ENCODE measurements at places on chromosomes 2 and 18.

GRCh38 chr18:10511236-10511635 lies 14.6 kb upstream of the NAPG start:
- DNase-seq: no peak

DNA sequence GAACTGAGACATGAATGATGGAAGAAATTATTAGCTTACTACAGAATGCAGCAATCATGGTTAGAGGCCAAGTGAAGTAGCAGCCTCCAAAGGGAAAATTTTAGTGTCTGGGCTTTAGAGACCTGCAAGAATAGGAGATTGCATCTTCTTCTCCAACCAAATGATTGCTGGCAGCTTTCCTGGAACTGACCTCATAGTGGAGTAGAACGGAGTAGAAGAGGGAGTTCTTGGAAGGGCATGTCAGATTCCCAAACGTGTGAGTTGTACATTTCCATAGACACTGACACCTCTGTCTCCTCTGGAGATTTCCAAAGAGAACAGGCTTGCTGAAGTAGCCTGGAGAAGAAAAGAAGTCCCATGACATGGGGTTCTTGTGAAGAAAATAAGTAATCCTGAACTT lies 169.8 kb upstream of the ERBB4 start:
- no peak for DNase-seq

GRCh38 chr18:28004606-28005005 lies 172.3 kb downstream of the CDH2 start:
- no peak for DNase-seq

- no peak for DNase-seq
Observed at GRCh38 chr2:48883661-48884060, 128.1 kb upstream of the LHCGR start.

DNA sequence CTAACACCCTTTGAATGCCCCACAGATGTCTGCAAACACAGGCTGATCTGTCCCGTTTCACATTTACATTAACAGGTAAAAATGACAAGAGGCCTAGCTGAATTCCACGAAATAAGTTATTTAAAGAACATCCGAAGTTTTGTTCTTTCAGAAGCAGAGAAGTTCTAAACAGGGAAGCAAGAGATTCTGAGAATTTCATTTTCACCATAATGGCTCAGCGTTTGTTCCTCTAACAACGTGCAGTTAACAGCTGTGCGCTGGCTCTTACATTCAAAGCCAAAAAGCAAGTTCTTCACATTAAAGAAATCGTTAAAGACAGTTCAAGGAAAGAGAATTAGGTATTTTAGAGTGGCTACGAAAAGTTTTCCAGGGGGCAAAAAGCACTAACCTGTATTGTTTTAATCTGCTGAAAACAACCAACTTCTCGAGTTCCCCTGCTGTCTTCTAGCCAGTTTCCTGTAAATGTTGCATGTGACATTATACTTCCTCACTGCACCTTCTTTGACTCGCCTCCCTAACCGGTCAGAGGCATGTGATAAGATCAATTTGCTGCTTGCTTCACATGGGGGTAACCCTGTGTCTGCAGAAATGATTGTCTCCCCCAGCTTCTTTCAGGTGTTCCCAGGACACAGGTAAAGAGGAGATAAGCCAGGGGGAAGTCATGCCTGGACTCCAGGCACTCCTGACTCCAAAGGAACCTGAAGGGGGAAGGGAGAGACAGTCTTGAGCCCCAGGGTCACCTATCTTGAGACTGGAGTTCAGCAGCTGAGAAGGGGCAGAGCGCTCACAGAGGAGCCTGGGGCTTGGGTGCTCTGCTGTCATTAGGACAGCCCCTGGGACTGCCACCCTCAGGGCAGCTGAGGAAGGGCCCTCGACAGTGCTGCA lies 36.8 kb upstream of the WIPF1 start:
- no peak for DNase-seq

DNA sequence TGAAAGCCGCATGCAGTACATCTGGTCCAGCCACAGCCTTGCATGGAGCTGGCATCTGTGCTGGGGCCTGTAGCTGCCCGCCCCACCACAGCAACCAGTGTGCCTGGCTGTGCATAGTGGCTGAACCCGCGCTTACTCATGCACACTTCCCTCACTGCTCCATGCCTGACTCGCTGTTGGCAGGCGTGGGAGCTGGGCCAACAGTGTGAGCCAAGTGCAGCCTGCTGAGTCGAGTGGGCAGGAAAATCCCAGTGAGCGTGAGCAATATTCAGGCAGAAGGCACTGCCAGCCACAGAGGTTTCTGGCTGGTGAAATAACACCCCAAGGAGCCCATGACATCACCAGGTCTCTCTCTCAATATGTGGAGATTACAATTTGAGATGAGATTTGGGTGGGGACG lies 1674.1 kb upstream of the TMEFF2 start:
- DNase-seq: no peak

DNA sequence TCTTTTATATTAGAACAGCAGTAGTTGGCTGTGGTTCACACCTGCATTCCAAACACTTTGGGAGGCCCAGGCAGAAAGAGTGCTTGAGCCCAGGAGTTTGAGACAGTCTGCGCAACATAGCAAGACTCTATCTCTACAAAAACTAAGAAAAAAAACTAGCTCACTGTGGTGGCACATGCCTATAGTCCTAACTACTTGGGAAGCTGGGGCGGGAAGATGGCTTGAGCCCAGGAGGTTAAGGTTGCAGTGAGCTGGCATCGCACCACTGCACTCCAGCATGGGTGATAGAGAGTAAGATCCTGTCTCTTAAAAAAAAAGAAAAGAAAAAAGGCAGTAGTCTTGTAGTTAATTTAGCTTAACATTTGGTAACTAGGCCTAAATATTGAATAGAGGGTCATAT lies 136.6 kb downstream of the AGPS start:
- no peak for DNase-seq

DNA sequence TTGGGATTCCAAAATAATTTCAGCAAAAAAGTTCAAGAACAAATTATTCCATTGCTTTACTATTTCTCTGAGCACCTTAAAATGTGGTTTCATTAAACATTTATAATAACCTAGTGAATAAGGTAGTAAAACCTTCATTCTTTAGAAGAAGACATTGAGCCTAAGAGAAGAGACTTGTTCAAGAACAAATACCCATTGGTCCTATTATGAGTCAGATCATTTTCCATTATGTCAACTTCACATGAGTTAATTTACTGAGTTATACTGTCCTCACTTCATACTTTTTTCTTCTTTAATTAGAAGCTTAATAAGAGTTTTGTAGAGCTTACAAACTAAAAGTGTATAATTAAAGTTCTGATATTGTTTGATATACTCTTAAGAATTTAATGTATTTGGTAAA lies 5.5 kb downstream of the ANKRD62 start:
- no peak for DNase-seq

GRCh38 chr2:100427627-100428258 lies 10.3 kb upstream of the CHST10 start:
- no peak for DNase-seq

DNA sequence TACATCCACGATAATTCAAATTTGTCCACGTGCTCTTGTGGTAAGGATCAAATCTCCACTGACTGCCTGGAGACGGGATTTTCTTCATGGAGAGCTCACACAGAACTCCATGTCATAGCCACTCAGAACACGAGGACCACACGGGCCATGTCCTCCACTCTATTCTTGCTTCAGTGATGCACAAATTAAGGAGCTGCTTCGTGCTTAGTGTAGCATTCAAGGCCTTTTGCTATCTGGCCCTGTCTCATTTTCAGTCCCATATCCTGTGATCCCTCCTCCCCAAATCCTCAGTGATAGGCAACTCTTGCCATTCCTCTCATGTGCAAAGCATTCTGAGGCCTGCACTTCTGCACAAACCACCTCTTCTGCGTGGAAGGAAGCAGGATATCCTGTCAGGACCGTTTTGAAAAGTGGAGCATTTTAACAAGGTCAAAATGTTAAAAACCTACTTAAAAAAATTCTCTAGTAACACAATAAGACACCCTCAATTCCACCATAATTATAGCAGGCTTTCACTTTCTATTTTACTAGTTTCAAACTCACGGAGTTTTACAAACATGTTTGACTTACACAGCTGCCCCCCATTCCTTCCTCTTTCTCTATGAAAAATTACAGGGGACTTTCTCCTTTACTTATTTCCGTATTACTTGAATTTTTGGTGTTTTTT lies 35.2 kb downstream of the ST3GAL5 start:
- no peak for DNase-seq

GRCh38 chr2:102606353-102606752 lies 13.0 kb upstream of the SLC9A2 start:
- DNase-seq: no peak

GRCh38 chr18:63470751-63471150 lies 6.0 kb upstream of the SERPINB5 start:
- no peak for DNase-seq

DNA sequence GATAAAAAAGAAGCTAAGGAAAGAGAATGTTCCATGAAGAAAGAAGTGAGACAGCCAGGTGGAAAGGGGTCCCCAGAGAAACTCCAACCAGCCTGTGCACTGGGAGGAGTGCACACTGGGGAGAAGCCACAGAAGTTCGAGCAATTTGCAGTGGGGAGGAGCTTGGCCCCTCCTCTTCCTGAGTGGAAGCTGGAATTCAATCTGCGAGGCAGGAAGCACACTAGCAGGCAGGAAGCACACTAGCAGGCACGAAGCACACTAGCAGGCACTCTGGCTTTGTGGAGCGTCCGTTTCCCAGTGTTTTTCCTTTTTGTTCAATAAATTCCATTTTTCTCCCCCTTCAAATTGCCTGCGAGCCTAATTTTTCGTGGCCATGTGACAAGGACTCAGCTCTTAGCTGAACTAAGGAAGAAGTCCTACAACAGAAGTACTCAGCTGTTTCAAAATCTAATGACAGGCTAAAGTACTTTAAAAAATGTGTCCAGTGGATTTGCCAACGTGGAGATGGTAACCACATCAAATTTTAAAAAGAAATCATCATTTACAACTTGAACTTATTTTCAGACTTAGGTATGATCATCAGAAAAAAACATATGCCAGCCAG lies 21.4 kb upstream of the SPIRE1 start:
- no peak for DNase-seq

GRCh38 chr2:81976998-81977397 lies 1672.4 kb upstream of the LRRTM1 start:
- DNase-seq: no peak

- no peak for DNase-seq
Observed at GRCh38 chr18:79527656-79528315, 132.1 kb downstream of the NFATC1 start.

DNA sequence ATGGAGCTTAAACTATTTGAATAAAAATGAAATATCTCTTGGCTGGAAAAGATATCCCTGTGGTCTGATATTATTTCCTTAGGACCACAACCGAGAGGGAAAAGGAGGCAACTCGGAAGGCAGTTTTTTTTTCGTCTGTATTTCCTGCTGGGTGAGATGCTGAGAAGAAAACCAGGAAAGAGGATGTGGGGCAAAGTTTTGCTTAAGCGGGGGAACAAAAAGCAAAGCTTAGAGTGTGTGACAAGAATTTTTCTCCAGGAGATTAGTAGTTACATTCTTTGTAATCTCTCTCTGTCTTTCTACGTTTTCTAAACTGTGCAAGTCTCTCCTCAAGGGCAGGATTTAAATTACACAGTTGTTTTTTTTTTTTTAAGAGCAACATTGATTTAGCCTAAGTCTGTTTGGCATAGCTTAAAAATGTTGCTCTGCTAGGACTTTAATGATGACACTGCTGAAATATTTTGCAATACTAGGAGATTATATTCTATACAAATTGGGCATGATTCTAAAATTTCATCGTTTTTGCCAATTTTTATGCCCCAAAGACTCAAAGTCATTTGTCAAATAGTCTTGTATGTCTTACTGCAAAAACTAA lies 258.5 kb downstream of the KCNS3 start:
- DNase-seq: no peak

- no peak for DNase-seq
Observed at GRCh38 chr2:28375742-28376631, 16.7 kb upstream of the FOSL2 start.

DNA sequence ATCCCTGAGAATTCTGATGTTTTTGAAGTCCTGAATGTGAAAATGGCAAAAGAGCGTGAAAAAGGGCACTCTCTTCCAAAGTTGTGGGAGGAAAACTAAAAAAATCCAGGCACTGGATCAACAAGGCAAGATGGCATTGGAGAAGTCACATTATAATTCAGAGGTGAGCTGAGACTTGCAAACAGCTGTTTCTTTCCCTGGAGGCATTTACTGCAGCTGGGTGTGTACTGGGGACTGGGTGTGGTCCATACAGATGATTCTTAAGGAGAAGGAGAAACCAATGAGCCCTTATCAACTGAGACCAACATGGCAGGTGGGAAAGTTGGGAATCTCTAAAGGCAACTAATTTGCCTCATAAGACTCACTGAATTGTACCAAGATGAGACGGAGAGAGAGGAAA lies 313.9 kb downstream of the TRIB2 start:
- DNase-seq: no peak

DNA sequence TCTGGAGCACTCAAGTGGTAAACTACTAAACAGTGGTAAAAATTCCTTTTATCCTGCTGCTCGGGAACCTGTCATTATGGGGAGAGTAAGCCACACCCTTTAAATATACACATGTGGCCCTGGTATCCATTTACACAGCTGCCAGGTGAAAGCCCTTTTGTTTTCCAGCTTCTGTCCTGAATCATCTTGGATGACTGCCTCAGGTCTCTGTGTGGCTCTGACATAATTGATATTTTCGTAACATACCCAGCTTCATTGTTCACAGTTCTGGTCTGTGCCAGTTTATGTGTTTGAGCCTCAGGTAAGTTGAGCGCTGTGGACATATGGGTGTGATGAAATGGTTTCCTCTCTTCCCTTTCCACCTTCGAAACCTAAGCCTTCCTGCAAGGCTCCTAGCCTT lies 15.7 kb upstream of the TTC39C start:
- no peak for DNase-seq

- DNase-seq: no peak
Observed at GRCh38 chr2:20077411-20077940, 26.0 kb upstream of the LAPTM4A start.

DNA sequence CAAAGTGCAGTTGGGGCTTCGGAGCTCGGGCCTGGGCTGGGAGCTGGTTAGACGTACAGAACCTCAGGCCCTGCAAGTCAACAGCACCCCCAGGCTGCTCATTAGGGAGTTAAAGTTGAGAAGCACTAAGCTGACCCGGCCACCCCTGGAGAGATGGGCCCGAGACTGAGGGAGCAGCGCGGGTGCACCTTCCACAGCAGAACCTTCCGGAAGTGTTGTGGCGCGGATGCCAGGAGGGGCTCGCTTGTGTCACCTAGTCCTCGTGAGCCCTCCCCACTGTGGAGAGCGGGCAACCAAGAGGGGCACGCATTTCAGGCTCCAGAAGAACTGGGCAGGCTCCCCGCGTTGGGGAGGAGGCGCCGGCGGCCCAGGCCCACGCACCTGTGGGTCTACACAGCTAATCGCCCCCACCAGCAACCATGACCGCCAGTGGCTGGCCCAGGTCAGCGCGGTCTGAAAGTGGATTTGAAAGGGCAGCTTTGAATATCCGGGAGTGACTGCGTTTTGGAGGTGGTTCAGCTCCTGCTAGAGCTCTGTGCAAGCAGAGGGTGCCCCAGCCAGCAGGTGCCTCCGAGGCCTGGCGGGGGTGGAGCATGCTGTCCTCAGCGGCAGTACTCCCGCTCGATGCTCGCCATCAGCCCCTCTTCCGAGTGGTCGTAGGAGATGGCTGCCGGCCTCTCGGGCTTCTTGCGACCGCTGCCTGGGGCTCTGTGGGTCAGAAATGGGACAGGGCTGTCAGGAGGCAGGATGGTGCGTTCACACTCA lies 15.1 kb downstream of the KLF11 start:
- DNase-seq: no peak
